Epithelial cell of alveolus of lung (primary cell): ENCODE measurements at places on chromosomes 12 and 14. TPM values are rescaled to one million over a fixed set of nuclear protein-coding genes. Genes with fewer than 3 reads are reported as not detected.

SLC38A6 gene
- 16.5 and 18.9 TPM in 2 replicates for total RNA-seq

HOXC6 gene
- 0.52 and 0.80 TPM in 2 replicates for total RNA-seq

KRT85 gene
- not detected in 2 replicates for total RNA-seq

PRR13 gene
- total RNA-seq, result 75.0 and 88.2 TPM in 2 replicates

FAIM2 gene
- 3.5 and 15.8 TPM in 2 replicates for total RNA-seq

COX8C gene
- total RNA-seq, result not detected in 2 replicates

DNAH10 gene
- total RNA-seq, result 0.32 and 0.52 TPM in 2 replicates
